ENCODE measurements at places on chromosomes 11 and 22.

DNA sequence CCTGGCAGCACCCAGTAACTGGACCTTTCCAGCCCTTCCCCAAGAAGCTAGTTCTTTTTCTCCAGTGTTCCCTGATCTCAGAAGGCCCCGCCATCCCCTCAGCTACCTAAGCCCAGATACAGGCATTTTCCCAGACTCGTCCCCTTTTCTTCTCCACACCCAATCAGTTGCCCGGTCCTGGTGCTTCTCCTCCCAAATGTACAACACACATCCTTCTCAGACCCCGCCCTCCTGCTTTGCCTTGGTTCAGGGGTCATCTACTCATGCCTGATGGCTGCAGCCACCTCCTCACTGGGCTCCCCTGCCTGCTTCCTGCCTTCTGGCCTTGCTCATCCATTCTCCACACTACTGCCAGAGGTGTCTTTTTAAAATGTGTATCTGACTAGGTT is 6.5 kb downstream of the TKFC start:
- DNase-seq, result no peak

GRCh38 chr11:19725379-19726079 is 12.9 kb downstream of the NAV2 start:
- no peak for DNase-seq

DNA sequence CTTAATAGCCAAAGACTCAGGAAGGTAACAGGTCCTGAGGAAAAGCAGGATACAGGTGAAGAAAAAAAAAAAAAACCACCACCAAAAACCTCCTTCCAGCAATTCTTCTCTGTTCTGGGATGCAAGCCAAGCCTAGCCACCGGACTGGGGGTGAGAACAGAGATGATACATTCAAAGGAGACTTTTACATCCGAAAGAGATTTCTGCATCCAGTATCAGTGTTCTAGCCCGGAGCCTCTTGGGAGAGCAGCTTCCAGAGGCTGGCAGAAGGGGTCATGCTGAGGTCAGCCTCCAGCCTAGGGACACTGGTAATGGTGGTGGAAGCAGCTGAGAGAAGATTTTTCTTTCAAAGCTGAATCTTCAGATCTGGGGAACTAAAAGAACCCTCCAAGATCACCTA is 76.2 kb downstream of the KCNC1 start:
- DNase-seq, result no peak

DNA sequence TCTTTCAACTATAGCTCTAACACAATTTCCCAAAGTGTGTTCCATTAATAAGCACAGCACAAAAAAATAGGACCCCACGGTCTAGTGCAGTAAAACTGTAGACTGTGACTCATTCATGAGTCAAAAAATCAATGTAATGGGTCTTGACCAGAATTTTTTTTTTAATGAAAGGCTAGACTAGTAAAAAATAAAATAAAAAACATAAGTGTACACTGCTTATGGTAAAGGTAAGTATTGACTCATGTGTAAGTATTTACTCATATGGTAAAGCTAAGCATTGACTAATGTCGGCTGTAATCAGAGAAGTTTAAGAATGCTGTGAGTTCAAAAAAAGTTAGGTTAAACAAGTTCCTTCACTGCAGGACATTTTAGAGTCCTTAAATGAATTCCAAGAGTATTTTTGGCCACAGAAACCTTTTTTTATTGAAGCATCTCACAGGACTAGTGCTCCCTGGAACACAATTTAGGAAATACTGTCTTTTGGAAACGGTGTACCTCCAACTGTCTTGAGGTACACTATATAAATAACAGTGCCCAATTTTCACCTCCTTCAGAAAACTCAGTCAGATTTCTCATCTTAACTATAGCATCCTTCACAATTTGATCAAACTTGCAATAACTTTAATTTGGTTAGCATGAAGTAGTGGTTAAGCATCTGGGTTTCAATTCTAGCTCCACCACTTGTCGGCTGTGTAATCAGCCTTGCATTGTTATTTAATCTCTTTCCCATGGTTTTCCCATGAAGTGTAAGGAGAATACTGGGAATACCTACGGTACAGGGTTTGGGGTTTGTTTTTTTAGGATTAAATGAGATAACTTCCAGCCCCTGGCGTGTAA is 2.1 kb downstream of the CCDC73 start:
- no peak for DNase-seq

DNA sequence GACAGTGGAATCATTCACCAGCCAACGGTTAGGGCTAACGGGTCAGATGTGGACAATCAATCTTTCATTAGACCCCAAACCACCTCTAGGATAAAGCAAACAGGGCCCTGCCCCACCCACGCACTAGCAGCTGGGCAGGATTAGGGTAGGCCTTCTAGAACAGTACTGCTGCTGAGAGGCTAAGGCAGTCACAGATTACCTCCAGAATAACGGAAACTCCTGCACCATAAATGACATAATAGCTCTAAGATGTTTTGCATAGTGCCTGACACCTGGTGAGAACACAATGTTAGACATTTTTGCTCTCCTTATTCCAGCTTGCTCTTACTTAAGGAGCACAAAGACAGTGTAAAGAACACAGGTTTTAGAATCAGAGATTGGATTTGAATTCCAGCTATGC is 1.8 kb downstream of the SYTL2 start:
- no peak for DNase-seq

DNA sequence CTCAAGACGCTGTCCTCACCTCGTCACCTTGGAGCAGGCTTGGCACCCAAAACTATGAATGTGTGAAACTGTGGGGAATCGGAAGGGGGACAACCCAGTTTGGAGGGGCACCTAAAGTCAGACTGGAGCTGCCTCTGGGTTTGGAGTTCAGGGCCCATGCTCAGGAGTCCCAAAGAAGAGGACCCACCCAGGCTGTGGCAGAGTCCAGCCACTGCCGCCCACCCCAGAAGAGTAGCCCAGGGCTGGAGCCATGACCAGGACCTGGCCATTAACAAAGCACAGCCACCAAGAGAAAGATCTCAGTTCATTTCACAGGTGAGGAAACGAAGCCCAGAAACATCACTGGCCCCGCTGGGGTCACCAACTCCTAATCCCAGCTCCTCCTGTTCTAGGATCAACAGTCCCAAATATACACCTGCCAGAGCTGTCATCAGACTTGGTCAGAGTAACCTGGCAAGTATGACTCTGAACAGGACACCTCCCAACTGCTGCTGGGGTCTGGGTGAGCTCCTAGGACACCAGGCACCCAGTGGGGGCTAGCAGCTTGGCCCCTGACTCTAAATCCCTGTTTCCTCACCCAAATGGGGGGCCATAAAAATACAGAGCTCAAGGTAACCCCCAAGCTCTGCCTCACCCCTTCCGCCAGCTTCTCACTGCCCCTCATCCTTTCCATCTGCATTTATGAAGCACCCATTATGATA is 2.7 kb downstream of the RAB3IL1 start:
- no peak for DNase-seq

DNA sequence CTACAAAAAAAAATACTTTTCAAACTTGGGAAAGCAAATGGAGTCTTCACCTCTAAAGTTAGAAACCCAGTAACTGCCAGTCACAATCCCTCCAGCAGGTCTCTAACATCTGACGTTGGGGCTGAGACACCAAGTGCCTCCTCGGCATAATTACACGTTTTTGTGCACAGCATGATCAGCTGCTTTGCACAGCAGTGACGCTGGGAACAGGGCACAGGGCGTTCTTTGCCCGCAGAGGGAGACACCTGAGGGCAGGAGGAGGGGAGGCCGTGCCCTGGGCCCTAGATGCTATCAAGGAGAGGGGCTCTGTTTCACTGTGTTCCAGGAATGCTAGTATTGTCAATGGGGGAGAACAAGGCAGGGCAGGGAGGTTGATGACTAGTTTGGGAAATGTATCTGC is 120.1 kb downstream of the PARVA start:
- DNase-seq, result no peak

DNA sequence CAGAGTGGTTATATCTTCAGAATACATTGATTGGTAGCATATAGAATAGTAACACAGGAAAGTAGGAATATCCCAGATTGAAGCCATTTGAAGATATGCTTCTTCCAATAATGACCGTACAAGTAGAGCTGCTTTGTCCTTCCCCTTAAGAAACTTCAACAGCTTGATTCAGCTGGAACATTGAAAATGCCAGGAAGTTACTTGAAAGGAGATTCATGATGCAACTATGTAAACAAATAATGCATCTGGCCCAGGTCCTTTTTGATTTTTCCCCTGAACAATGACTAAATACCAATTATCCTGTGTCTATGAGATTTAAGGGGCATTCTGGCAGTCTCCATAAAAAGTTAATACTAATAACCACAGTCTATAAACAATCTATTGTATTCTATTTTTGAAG is 3.0 kb downstream of the DKK3 start:
- no peak for DNase-seq

DNA sequence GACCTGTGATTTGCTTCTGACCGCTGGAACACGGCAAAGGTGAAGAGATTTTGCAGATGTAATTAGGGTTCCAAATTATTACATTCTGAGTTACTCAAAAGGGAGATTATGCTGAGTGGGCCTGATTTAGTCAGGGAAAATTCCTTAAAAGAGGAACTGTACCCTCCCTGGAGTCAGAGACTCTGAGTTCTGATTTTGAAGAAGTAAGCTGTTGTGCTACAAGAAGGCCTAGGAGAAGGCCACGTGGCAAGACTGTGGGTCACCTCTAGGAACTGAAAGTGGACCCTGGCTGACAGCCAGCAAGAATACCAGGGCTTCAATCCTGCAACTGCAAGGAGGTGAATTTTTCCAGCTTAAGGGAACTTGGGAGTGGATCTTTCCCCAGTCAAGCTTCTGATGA is 45.3 kb downstream of the CHRDL2 start:
- no peak for DNase-seq

DNA sequence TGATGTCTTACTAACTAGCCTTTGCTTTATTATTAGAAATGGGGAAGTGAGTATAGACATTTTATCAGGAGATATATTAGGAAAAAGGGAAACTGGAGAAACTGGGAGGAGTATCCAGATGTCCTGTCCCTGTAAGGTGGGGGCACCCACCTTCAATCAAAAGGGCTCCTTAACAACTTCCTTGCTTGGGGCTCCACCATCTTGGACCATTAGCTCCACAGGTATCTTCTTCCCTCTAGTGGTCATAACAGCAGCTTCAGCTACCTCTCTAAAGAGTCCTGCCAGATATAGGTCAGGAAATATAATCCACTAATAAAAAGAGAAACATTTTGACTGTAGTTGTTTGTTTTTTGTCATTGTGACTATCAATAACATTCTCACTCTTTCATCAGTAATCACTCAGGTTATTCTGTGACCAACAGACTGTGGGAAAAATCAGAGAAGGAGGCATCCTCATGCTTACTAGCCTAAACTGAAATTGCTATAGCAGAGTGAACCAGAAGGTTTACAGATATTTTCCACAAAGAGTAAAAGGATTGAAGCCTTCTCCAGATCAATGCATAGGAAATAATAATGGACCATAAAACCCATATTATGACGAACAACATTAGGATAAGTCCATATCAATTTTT is 10.4 kb downstream of the OR51B4 start:
- DNase-seq, result no peak

- DNase-seq, result no peak
Measured at GRCh38 chr11:2526808-2527381, 82.1 kb downstream of the KCNQ1 start.

- DNase-seq, result no peak
Measured at GRCh38 chr22:19109198-19110063, 12.8 kb downstream of the DGCR2 start.

DNA sequence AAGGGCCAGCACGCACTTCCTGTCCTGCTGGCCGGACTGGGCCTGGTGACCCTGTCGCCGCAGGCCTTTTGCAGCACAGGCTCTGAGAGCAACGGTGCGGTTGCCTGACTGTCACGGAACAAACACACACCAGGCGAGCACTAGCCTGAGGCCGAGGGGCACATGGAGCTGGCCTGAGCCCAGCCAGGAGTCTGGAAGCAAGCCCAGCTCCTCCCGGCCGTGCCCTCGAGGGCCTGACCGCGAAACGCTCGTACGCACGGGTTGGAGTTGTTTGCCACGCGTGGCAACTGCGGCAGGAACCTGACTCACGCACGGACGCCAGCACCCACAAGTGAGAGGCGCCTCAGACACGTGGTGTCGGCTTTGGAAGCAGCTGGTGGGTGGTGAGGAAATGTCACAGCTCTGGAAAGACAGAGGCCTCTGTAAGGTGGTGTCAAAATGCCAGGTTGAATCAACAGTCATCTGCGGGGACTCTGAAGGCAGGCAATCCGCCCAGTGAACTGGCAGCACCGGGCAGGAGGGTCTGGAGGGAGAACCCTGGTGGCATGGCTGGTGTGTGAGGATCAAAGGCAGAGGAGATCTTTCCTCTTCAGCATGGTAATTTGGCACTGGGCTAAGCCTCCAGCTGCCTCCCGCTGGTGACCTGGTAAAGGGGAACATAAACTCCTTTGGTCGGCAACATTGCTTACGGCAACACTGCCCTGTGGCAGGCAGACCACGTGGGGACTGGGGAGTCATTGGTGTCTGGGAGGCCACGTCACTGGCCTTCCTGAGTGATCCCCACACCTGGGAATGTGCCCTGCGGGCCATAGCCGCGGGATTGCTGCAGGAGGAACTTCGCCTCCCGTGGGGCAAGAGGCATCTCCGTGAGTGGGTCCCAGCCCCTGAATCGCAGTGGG is 15.3 kb upstream of the IL17REL start:
- DNase-seq, result no peak

GRCh38 chr11:44611687-44612434 is 46.4 kb downstream of the CD82 start:
- no peak for DNase-seq

DNA sequence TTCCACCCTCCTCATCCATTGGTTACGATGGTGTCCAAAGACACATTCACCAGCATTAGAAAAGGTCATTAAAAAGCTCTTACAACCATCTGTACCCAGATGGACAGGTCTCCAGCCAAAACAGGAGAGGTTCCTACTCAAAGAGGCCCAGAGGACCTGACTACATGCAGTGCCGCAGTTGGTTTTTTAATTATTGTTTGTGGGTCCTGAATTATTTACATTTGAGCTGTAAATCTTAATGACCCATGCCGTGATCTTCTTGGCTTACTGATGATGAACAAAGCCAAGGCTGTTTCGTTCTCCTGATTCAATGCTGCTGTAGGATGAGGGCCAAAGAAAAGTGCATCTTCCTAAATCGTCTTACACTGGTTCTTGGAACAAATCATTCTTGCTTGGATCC is 83.7 kb downstream of the CADM1 start:
- DNase-seq, result no peak

GRCh38 chr11:74138572-74138971 is 32.2 kb downstream of the C2CD3 start:
- no peak for DNase-seq

- no peak for DNase-seq
Measured at GRCh38 chr11:123018702-123019101, 37.1 kb upstream of the BSX start.

DNA sequence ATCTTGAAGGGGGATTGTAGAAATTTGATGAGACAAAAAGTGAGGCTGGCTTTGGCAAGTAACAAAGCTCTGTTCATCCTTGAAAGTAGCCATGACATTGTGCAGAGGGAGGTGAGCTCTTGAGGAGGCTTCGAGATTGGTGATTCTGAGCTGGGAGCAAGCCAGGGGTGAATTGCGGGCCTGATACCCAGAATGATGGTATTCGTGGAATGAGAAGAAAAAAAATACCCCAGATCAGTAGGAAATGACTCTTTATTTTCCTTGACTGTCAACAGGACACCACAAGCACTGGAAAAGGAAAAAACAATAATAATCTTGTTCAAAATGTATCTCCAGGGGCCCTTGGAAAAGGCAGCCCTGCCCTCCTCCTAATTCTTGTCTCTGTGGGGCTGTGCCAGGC is 62.7 kb downstream of the TSPAN18 start:
- no peak for DNase-seq

Data from neural crest cell (in vitro differentiated cells).